ENCODE measurements at places on chromosomes 6 and 20.
A peak's percentile ranks its signal among the peaks of the same experiment; 100 is the strongest.

- peak; percentile 75 for DNase-seq
These were observed 67.9 kb downstream of the ZHX3 start for GRCh38 chr20:41249411-41250281.

DNA sequence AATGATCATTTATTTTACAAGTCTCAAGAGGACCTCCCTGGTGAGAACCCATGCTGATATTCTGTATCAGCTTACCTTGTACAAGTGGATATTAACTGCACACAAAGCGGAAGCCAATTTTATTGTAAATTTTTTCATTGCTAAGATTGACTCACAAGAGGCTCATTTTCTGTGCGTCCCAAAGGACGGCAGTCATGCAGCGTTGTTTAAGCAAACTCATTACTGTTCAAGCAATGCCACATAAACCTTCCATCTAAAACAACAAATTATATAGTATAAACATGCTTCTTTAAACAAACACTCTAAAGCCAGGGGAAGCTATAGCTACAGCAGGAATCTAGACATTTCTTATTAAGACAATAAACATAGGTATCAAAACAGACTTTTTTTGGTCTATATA lies 575.3 kb downstream of the FRK start:
- no peak for DNase-seq

- no peak for DNase-seq
These were observed 88.0 kb downstream of the METTL24 start for GRCh38 chr6:110270165-110270564.

GRCh38 chr6:43887906-43888683 lies 118.1 kb downstream of the VEGFA start:
- no peak for DNase-seq

DNA sequence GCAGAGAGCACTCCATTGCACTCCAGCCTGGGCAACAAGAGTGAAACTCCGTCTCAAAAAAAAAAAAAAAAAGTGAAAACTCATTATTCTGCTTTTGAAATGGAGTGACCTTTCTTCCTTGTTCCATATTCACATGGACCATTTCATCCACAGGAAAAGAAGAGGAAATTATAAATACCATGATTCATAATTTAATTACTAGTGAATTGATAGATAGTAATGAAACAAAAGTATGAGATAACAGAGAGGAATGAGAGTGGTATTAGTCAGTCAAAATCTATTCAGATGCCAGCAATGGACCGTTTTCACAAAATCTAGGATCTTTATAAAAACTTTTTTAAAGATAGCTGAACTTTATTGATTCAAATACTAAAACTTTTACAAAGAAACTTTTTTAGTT lies 443.1 kb upstream of the FLRT3 start:
- DNase-seq, result no peak

- DNase-seq, result no peak
These were observed 16.8 kb upstream of the SIRPG start for GRCh38 chr20:1674361-1674760.

DNA sequence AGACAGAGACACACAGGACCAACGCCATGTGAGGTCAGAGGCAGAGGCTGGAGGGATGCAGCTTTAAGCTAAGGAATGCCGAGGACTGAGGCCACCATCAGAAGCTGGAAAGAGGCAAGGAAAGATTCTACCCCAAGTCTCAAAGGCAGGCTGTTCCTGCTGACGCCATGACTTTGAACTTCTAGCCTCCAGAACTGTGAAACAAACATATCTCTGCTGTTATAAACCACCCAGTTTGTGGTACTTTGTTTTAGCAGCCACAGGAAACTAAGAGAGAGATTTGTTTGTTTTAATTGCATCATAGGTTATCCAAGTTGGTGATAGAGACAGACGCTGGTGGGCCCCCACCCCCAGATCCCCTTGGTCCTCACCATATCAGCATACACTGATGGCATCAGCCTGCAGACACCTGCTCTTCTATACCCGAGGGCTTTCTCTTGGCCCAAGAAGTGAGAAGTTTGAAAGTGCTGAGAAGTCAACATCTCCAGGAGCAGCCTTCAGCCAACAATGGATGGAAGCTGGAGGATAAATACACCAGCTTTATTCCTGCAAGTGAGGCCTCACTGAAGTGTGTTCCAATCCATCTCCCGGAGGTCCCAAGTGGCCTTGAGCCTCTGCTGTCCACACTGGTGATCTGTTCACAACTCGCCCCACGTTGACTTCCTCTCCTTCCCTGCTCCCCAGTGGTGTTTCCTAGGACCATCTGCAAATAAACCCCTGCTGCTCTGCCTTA lies 154.7 kb downstream of the BTBD3 start:
- DNase-seq, result no peak

- no peak for DNase-seq
These were observed 11.9 kb downstream of the DNPH1 start for GRCh38 chr6:43217351-43217750.

DNA sequence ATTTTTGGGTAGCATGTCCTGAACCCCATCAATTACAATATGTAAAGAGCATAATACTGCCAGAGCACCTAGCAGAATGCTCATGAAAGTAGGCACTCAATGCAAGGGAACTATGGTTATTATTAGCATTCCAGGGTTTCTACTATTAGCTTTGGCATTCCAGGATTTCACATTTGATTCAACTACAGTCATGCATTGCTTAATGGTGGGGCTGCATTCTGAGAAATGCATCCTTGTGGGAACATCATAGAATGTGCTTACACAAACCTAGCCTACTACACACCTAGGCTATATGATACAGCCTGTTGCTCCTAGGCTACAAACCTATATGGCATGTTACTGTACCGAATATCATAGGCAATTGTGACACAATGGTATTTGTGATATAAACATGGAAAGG lies 247.8 kb downstream of the CD83 start:
- DNase-seq, result no peak

DNA sequence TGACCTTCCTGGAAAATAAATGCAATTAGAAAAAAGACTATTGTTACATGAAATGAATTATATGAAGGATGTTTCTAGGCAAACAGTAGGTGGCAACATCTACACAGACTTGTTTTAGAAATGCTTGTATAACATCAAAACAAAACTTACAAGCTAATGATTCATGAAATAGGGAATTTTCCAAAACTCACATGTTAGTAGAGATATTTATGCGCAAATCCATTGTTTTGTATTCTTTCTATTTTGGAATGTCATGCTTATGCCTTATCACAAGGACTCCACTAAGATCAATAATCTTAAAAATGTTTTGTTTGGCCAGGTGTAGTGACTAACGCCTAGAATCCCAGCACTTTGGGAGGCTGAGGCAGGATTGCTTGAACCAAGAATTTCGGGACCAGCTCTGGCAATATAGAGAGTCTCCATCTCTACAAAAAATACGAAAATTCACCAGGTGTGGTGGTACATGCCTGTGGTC lies 32.3 kb upstream of the LGSN start:
- no peak for DNase-seq

DNA sequence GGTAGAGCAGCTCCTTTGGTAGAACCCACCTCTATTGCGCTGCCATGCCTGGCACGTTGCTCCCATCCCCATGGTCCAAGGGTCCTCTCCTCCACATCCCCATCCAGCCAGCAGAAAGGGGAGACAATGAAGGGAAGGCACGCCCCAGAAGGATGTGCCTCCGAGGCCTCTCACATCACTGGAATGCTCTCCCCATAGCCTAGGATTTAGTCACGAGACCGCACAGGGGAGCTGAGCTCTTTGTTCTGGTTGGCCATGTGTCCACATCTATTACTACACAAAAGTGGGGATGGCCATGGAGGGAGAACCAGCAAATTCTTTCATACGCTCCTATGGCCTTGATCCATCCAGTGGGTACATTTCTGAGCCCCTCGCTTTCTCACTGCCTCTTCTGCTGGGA lies 60.5 kb upstream of the SALL4 start:
- DNase-seq, result no peak

All from glomerular endothelial cell (primary cell).